ENCODE measurements at places on chromosomes 11 and 22.
A peak's percentile ranks its signal among the peaks of the same experiment; 100 is the strongest.

DNA sequence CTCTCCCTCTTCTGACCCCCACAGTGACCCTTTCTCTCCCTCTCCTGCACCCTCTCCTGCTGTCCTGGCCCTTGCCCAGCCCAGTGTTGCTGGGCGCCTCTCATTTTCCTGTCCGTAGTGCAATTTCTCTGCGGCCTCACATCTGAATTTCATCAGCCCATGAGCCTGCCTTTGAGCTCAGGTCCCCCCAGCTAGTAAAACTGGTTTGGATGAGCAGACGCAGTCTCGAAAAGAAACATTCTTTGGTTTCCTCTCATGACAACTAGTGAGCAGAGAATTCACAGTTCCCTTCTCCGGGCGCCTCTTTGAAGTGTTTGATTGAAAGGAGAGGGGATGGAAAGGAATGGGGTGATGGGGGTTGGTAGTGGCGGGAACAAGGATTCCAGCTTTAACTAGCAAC, 126.0 kb upstream of the CADM1 start:
- no peak for DNase-seq

- DNase-seq: no peak
Observed at GRCh38 chr11:77512092-77512491, 38.2 kb upstream of the PAK1 start.

- no peak for DNase-seq
Observed at GRCh38 chr22:21894799-21895198, 27.4 kb upstream of the MAPK1 start.

- peak; percentile 97 for DNase-seq
Observed at GRCh38 chr11:62709247-62710000, 1.9 kb downstream of the GNG3 start.

GRCh38 chr11:13169709-13170108, 107.9 kb upstream of the BMAL1 start:
- DNase-seq: peak; percentile 78

- DNase-seq: no peak
Observed at GRCh38 chr11:816433-816779, 2.3 kb upstream of the PNPLA2 start.

GRCh38 chr11:36271794-36272407, 17.3 kb downstream of the COMMD9 start:
- no peak for DNase-seq

GRCh38 chr11:107859459-107860239, 1.1 kb upstream of the SLC35F2 start:
- peak; percentile 63 for DNase-seq

- no peak for DNase-seq
Observed at GRCh38 chr11:70716986-70717775, 318.9 kb downstream of the CTTN start.

- no peak for DNase-seq
Observed at GRCh38 chr11:73306069-73306841, 1.8 kb upstream of the ARHGEF17 start.

DNA sequence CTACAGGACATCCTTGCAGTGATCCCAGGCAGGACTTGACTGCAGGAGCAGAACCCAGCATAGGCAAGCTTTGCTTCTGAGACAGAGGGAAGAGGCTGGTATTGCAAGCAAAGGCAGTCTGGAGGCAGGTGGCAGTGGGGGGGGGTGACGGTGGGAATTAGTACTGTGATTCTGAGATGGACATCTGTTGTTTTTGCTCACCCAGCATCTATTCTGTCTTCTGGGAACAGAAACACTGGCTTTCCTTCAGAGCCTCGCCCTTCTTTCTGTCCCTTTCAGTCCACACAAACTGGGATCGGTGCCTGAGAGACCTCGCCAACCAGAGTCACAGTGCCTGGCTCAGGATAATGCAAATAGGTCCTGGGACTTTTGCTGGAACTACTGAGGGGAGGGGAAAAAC, 31.2 kb upstream of the RASL10A start:
- no peak for DNase-seq

GRCh38 chr11:104402812-104403521, 239.0 kb upstream of the PDGFD start:
- DNase-seq: peak; percentile 60

DNA sequence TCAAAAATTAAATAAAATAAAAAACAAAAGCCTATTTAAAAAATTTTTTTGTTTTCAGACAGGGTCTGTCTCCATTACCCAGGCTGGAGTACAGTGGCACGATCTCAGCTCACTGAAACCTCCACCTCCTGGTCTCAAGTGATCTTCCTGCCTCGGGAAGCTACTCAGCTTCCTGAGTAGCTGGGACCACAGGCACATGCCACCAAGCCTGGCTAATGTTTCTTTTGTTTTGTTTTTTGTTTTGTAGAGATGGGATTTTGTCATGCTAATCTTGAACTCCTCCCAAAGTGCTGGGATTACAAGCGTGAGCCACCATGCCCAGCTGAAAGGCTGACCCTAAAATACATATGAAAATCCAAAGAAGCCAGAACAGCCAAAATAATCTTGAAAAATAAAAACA, 20.4 kb upstream of the L3MBTL2 start:
- DNase-seq: no peak

- DNase-seq: peak; percentile 48
Observed at GRCh38 chr11:12721816-12722604, 47.8 kb downstream of the TEAD1 start.

GRCh38 chr22:25176175-25176574, 23.5 kb upstream of the CRYBB3 start:
- no peak for DNase-seq

DNA sequence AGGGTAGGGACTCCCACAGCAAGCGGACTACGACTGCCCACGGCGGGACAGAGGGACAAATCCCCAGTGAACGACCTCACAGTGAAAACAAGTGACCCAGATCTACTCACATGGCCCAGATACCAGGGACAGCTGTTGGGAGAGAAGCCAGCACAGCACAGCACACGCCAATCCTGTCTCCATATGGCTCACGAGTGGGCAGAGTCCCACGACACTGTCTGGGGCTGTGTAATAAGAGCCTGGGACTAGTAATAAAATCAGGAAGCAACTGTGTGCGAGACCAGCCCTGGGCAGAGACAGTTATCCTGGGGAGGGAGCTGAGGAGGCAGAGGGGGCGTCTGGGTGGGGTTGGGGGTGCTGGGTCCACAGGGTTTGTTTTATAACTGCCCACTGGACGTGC, 385.0 kb downstream of the CTTN start:
- DNase-seq: no peak

DNA sequence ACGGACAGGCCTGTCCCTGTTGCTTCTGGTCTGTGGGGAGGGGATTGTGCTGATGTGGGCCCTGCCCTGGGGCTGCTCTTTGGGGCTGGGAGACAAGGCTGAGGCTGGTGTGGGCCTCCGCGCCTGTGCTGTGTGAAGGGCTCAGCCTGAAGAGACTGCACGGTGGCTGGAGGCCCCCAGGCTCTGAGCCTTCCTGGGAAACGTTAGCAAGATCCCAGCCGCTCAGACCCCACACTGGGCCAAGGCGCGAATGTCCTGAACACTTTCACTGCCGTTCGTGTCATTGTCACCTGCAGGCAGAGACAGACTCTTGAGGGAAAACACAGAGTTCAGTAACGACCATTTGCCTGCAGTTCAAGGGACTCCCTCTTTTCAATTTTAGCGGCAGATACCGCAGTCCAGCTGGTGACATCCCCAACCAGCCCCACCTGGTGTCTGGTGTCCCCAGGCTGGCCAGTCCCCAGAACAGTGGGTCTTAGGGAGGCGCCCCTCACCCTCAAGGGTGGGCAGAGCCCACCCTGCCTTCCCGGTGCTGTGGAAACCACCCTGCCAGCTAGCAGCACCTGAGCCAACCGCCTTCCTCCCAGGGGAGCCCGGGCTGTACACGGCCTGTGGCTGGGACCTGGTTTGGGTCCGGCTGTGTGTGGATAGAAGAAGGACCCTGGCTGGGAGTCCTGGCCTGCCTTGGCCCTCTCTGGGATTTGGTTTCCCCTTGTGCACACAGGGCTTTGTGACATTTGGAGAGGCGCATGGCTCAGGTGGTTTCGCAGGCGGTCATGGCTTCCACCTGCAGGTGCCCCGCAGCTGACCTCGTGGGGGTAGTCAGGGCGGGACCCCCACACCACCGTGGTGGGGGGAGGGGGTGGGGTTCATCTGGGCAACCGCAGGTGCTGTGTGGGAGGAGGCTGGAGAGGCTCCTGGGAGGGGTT, 5.7 kb downstream of the PANX2 start:
- DNase-seq: no peak

- DNase-seq: no peak
Observed at GRCh38 chr11:110972640-110973039, 260.4 kb upstream of the ARHGAP20 start.

- no peak for DNase-seq
Observed at GRCh38 chr11:94546162-94546470, 2.4 kb downstream of the FUT4 start.

DNA sequence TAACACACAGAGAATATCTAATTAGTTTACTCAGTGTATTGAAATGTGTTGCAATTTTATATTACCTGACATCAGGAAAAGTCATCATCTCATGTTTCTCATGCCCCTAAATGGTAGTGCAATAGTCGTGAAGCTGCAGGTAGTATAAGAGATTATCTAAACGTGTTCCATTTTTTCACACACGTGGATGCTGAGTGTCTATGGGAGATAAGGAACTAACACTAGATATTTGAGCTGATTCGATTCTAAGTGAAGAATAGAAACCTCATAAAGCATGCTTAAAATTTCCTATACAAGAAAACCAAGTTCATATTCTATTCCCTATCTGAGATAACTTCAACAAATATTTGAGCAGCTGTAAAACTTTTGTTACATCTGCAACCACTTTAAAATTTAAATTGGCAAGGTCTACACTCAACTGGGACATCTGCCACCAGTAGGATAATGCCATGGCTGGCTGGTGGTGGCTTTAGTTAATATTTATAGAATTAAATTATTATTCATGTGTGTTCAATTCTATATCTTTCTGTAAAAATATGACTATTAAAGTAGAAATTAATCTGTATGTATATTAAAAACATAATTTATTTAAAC, 388.8 kb downstream of the LUZP2 start:
- no peak for DNase-seq

- peak; percentile 38 for DNase-seq
Observed at GRCh38 chr11:103537904-103538502, 428.8 kb downstream of the DYNC2H1 start.

DNA sequence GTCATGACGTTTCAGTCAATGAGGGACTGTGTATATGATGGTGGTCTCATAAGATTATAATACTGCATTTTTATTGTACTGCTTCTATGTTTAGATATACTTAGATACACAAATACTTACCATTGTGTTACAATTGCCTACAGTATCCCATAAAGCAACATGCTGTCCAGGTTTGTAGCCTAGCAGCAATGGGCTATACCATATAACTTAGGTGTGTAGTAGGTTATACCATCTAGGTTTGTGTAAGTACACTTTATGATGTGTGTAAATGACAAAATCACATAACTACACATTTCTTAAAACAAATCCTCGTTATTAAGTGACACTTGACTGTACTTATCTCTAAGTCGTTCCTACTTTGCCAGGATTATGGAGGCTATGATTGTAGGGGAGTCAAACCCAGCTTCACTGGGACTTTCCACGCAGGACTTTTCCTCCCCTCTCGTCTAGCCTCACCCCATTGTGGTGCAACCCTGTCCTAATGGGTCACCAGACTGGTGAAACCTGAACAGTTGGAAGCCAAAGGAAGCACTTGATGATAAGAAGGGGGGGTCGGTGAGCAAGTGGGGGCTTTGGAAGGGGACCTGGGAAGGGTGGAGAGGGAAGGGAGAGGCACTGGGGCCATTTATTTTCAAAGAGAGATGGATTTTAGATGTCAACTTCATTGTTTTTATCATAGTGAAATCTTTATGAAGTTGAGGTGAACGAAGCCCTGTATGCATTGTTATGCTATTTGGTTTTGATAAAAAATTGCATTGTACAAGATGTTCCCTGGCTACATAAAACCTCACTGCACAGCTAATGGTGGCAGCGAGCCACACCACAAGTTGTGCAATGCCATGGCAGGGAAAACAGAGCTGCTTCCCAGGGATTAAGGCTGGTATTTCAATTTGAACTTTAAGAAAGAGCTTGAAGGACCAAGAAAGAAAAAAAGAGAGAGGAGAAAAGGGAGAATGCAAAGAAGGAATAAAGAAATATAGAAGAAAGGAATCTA, 129.1 kb downstream of the EHF start:
- no peak for DNase-seq

DNA sequence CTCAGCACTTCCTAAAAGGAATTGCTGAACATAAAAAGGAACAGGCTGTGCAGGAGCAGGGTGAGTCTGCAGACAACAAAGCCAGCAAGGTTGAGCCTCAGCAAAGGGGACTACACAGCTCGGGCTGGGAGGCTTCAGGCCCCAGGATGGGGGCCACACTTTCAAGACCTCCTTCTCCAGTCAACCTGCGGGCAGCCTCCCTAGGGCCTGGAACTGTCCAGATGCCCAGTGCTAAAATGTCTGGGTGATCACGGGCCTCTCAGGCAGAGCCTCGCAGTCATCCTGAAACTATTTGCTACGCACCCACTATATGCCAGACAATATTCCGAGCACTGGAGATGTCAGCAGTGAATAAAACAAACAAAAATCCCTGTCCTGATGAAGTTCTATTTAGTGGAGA, 3.9 kb upstream of the NEFH start:
- DNase-seq: no peak

- peak; percentile 89 for DNase-seq
Observed at GRCh38 chr11:82003671-82004515, 729.8 kb downstream of the FAM181B start.

- DNase-seq: peak; percentile 75
Observed at GRCh38 chr22:45671783-45672563, at the start of gene ATXN10. TSS of gene ATXN10 (plus strand) at chr22:45671834. CDS start at chr22:45672064, 230 bp downstream.

GRCh38 chr11:62556108-62556874, 9.7 kb upstream of the AHNAK start:
- peak; percentile 98 for DNase-seq

DNA sequence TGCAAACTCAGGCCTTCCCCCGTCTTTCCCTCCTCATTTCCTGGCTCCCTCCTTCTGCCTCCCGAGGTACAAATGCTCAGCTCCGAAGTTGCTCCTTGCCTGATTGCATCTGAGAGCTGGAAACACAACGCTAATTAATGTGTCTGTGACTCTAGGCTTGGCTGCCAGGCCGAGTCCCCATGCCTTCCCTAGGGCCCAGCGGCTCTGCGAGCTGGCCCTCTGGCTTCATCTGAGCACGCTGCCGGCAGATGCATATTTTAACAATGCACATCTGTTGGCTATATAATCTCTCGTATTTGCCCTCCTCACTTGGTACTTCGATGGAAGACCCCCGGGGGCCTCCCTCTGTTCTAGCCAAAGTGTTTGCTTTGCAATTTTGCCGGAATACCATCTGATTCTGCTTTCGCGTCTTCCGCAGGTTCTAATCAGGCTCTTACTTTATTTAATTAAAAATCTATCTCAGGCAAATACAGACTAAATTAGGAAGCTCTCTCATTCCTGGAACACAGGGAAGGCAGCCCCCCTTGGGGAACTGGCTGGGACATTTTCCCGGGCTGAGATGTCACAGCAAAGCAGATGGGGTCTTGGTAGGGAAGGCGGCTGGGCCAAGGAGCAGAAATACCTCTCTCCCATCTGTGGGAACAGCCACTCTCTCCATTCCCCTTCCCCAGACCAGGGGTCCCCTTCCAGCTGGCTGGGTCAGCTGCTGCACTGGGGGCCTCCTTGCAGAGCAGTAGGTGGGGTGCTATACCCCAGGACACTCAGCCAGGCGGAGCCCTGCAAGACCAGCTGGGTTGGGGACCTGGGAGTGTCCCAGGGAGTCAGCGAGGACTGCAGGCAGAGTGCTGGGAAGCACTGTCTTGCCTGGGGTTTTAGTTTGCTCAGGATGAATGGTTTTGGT, 162.8 kb downstream of the ST3GAL4 start:
- DNase-seq: no peak

Measured in kidney tubule cell (primary cell).